Activated T-helper 2 cell treated with anti-CD3 and anti-CD28 coated beads, Interferon-gamma antibody, Interleukin-2, Interleukin-4, amounts not matched to agents 10 μg/mL and 5 μg/mL and 100 μg/mL, durations not matched to agents 14 hours and 24 hours and 36 hours (primary cell): ENCODE measurements at places on chromosomes 5 and 9. TPM values are rescaled to one million over a fixed set of nuclear protein-coding genes. Genes with fewer than 3 reads are reported as not detected.

LCN1 gene
- not detected in 2 replicates for total RNA-seq

WDR31 gene
- total RNA-seq: 1.9 and 2.1 TPM in 2 replicates

- H3K27ac ChIP-seq: no peak overlapping the region
- H3K4me3 ChIP-seq: no peak overlapping the region
- DNase-seq: no peak
- no peaks in the 10 kb centered on the region for H3K36me3 ChIP-seq
- H3K4me1 ChIP-seq: no peaks in the 10 kb centered on the region
- H3K27me3 ChIP-seq: no peaks in the 10 kb centered on the region
These were observed 515.7 kb downstream of the PSAT1 start for GRCh38 chr9:78812665-78813064.

- no peak overlapping the region for H3K4me3 ChIP-seq
- DNase-seq: no peak
- H3K27me3 ChIP-seq: no peaks in the 10 kb centered on the region
These were observed 23.1 kb downstream of the JAK2 start for GRCh38 chr9:5008202-5008601.

- no peaks in the 10 kb centered on the region for H3K36me3 ChIP-seq
- no peak overlapping the region for H3K4me3 ChIP-seq
- no peak for DNase-seq
- H3K27me3 ChIP-seq: no peaks in the 10 kb centered on the region
- no peaks in the 10 kb centered on the region for H3K4me1 ChIP-seq
- no peak overlapping the region for H3K27ac ChIP-seq
These were observed 34.3 kb upstream of the OLFM1 start for GRCh38 chr9:135053133-135053532.
